ENCODE measurements at places on chromosomes 12 and 14.

DNA sequence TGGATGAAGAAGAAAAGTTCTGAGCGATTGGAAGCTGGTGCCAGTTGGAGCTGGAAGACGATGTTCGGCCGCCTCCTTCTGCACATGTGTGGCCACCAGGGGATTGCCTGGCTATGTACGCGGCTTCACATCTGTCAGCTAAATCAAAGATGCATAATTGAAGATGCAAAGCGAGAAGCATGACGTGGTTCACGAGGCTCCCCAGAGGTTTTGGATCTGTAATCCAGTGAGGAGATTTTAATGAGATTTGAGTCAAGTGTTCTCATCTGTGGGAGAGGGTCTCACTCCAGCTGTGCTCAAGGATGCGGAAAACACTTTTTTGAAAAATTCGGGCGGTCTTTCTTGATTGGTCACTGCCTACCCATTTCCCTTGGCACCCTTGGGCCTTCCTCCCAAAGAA lies 94.6 kb downstream of the PAX9 start:
- no peak for DNase-seq

- no peak for DNase-seq
Measured at GRCh38 chr12:79333144-79333543, 357.6 kb downstream of the PAWR start.

DNA sequence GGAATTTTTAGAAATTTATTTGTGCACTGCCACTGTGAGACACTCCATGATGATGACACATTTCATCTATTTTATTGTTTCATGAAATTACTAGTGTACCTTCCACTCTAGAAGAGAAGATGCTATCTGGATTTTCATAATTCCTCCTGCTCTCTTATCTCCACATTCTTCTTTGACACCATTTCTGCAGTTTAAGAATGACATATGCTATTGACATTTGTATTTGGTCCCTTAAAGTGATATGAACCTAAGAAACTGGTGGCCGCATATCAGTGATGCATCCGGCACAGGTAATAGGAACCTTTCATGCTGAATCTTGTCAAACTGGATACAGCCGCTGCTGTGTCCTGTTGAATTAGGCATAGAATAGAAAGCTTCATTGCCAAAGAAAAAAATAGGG lies 696.3 kb downstream of the TMEM121 start:
- DNase-seq = no peak

GRCh38 chr14:59318908-59319307 lies 130.4 kb downstream of the DAAM1 start:
- no peak for DNase-seq

DNA sequence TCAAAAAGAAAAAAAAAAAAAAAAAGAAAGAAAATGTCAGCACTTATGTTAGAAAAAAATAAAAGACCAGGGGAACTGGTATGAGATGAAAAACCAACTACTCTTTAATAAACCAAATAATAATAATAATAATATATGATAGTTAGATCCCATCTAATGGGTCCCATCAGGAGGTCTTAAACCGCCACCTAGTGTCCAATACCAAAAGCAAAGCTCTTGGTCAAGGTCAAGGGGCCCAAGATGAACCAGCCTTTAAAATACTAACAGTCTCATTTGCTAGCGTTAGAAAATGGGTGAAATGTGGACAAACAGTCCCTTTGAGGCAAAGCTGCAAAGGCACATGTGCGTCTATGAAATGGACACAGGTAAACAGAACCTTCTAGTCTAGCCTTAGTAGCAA lies 12.3 kb downstream of the BRAP start:
- DNase-seq = no peak

GRCh38 chr14:63203618-63204406 lies 431 bp upstream of the RHOJ start:
- DNase-seq = peak; percentile 77

DNA sequence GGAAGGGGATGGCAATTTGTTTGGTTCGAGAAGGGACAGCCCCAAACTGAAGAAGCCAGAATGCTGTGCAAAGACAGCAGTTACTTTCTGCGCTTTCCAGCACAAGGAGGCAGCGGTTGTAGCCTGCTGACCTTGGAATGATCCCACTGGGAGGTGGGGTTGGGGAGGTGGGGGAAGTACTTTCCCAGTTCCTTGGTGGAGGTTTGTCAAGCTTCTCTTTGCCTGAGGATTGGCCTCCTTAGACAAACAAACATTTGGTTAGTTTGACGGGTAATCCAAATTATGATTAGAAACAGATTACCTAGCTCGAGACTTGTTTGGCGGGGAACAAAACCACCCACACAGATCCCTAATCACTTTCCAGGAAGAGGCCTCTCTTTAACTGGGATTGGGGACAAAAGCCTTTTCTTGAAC lies 79.1 kb upstream of the EGLN3 start:
- DNase-seq = no peak

DNA sequence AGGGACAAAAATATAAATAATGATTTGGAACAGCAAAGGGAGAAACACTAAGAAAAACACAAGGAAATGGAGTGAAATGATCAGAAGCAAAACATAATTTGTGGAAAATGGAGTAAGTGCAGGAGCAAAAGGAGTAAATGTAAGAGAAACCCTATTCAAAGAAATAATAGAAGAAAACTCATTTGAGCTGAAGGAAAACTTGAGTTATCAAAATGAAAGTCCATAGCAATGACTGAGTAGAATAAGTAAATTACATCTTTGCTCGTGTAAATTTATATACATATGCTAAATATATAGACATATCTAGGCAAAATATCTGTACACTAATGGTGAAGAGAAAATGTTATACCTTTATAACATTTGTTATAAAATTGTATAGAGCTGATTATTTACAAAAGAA lies 194.0 kb downstream of the FOXA1 start:
- no peak for DNase-seq

GRCh38 chr12:123765504-123766035 lies 3.5 kb downstream of the DNAH10 start:
- no peak for DNase-seq

GRCh38 chr14:101932673-101933072 lies 31.7 kb upstream of the DYNC1H1 start:
- peak; percentile 41 for DNase-seq

GRCh38 chr12:111170543-111170942 lies 198.4 kb downstream of the PHETA1 start:
- DNase-seq = no peak

- DNase-seq = no peak
Measured at GRCh38 chr12:77796775-77797174, 33.9 kb upstream of the NAV3 start.
